Neuronal stem cell (in vitro differentiated cells): ENCODE measurements at places on chromosomes 1 and 21.

- no peak overlapping the region for H3K4me3 ChIP-seq
- H3K27ac ChIP-seq = peak overlapping the region; percentile 72
- H3K36me3 ChIP-seq = no peaks in the 10 kb centered on the region
- DNase-seq = peak; percentile 65
Measured at GRCh38 chr1:91736715-91737615, 149.0 kb downstream of the TGFBR3 start.

DNA sequence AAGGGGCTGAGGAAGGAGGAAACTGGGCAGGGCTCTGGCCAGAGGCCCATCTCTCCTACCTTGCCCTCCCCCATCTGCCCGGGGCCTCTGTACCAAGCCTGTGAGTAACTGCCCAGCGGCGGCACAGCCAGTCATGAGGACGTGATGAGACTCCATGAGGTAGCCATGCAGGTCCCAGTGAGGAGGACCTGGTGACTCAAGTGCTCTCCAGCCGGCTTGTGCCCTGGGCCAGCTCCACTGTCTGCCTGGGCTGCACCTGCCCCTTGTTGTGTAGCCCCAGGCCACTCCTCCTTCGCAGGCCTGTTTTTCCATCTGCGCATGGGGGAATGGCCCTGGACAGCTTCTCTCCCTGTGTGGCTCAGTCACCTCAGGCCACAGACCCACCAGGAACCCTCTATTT lies 42.0 kb upstream of the PADI1 start:
- no peaks in the 10 kb centered on the region for H3K4me1 ChIP-seq
- H3K27ac ChIP-seq = no peak overlapping the region
- H3K36me3 ChIP-seq = no peaks in the 10 kb centered on the region
- H3K4me3 ChIP-seq = no peak overlapping the region

GRCh38 chr1:58933599-58933926 lies 149.7 kb upstream of the JUN start:
- no peaks in the 10 kb centered on the region for H3K4me1 ChIP-seq
- H3K36me3 ChIP-seq = no peaks in the 10 kb centered on the region
- H3K4me3 ChIP-seq = no peak overlapping the region
- H3K27me3 ChIP-seq = no peaks in the 10 kb centered on the region
- no peak for DNase-seq

DNA sequence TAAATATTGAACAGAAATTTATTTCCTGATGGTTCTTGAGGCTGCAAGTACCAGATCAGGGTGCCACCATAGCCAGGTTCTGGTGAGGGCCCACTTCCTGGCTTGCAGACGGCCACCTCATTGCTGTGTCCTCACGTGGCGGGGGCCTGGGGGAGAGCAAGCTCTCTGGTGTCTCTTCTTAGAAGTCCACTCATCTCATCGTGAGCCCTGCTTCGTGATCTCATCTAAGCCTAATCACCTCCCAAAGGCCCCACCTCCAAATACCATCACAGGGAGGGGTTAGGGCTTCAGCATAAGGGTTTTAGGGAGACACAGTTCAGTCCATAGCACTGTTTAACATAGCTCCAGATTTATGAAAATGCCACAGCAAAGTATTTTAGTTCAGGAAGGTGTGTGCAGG lies 119.7 kb downstream of the PRDM2 start:
- no peak for DNase-seq
- H3K4me3 ChIP-seq = no peak overlapping the region
- H3K4me1 ChIP-seq = no peaks in the 10 kb centered on the region
- no peaks in the 10 kb centered on the region for H3K36me3 ChIP-seq
- H3K27ac ChIP-seq = no peak overlapping the region
- H3K27me3 ChIP-seq = no peaks in the 10 kb centered on the region

- peak overlapping the region; percentile 62 for H3K27ac ChIP-seq
- DNase-seq = no peak
- no peaks in the 10 kb centered on the region for H3K27me3 ChIP-seq
- no peaks in the 10 kb centered on the region for H3K36me3 ChIP-seq
- H3K4me1 ChIP-seq = peaks cover 2% of the 10 kb centered on the region
Measured at GRCh38 chr1:171484760-171485374, 463 bp upstream of the PRRC2C start.

DNA sequence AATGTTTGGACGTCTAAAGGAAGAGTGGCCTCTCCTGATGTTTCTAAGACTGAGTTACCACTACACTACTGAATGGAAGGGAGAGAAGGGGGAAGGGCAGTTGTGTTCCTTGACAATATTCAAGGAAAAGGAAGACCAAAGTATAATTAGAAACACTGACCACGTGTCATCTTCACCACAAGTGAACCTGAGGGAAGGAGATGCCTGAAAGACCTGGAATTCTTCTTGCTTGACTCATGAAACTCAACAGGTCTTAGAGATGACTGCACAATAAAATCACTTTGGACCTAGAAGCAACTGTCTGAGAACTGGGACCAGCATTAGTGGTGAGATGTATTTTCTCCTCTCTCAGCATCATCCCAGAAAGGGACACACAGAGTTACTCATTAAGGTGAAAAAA lies 56.7 kb downstream of the PTPN14 start:
- no peaks in the 10 kb centered on the region for H3K27me3 ChIP-seq
- H3K4me1 ChIP-seq = peaks cover 2% of the 10 kb centered on the region
- no peak overlapping the region for H3K4me3 ChIP-seq

DNA sequence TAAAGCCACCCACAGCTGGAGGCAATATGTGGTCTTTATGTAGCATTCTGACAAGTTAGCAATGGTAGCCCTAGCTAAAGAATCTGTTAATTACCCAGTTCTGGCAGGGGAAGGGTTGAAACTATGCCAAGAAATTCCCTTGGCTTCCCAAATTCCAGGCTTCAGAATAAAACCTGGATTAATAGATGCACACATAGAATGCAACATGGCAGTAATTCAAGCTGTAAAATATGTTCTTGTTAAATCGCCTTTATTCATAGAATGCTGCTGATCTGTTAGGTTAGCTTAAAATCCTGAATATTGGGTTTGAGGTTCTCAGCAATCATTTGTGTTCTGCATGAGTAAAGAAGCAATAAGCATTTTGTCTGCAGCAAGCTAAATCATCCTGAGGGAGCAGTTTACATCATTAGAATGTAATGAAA lies 80.1 kb downstream of the ZNF326 start:
- H3K27ac ChIP-seq = no peak overlapping the region
- no peak for DNase-seq
- H3K27me3 ChIP-seq = no peaks in the 10 kb centered on the region
- no peak overlapping the region for H3K4me3 ChIP-seq
- H3K36me3 ChIP-seq = no peaks in the 10 kb centered on the region

DNA sequence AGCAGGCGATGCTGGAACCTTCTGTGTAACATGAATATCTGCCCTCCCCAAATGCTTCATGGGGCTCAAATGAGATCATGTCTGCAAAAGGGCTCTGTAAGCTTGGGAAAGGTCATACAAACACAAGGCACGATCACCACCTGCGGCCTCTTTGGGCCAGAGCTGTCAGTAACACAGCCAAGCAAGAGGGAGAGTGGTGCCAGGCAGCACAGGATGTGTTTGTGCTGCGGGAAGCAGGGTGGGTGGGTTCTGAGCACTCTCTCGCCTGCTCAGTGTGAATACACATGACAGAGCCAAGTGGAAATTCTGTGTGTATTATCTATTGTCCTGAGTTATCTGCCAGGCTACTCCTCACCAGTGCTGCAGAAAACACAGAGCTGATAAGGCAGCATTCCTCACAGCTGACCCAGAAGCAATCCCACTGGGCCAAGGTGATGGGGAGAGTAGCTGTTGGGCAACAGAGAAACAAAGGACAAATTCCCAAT lies 101.2 kb downstream of the LAMC2 start:
- H3K36me3 ChIP-seq = no peaks in the 10 kb centered on the region
- no peaks in the 10 kb centered on the region for H3K27me3 ChIP-seq
- no peak overlapping the region for H3K27ac ChIP-seq
- H3K4me3 ChIP-seq = no peak overlapping the region

DNA sequence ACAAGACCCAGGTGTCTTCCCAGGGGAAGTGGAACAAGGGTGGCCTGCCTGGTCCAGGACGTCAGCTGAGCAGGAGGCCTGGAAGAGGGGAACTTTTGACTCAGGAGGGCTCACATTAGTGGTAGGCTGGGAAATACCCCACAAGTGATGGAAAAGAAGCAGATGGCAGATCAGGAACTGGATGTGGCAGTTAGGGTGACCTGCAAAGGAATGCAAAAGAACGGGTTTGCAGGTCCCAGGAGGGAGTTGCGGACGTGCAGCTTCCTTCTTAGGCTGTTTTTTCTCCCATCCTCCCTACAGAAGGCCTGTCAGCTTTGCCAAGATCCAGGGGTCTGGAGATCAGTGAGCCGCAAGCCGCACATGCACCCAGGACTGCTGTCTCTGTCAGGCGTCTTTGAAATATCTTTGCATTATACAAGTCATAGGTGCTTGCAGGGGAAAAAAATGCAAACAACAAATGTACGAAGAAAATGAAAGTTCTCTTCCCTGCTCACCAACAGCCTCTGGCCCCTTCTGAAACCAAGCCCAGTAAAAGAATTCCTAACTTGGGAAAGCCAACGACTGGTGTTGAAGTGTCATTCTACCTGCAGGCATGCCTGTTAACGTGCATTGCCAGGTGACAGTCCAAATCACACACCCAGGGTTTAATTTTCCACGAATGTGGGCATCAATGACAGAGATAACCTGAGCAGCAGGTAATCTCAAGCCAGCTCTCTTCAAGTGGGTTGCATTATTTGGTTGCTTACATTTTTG lies 34.4 kb downstream of the NENF start:
- peaks cover 2% of the 10 kb centered on the region for H3K4me1 ChIP-seq
- no peak overlapping the region for H3K27ac ChIP-seq
- no peak for DNase-seq
- no peaks in the 10 kb centered on the region for H3K27me3 ChIP-seq
- H3K36me3 ChIP-seq = no peaks in the 10 kb centered on the region
- no peak overlapping the region for H3K4me3 ChIP-seq

DNA sequence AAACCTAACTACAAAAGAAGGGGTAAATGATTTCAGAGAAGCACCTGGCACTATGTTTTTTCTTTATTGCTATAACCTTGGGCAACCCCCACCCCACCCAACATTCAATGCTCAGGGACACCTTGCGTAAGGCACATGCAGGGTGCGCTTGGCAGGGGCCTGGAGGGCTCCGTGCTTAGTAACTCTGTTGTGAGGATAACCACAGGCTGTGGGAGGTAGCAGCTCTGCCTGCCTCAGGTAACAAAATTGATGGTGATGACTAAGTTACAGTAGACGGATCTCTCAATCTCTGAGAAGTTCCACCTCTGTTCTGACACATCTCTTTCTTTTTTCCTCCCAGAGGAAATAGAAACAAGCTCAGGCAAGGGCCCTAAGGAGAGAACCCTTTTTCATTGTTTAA lies 8.7 kb upstream of the CCN1 start:
- no peak for DNase-seq
- H3K4me3 ChIP-seq = no peak overlapping the region
- no peak overlapping the region for H3K27ac ChIP-seq
- H3K4me1 ChIP-seq = peaks cover 3% of the 10 kb centered on the region
- H3K27me3 ChIP-seq = no peaks in the 10 kb centered on the region
- H3K36me3 ChIP-seq = no peaks in the 10 kb centered on the region

- no peak for DNase-seq
- no peaks in the 10 kb centered on the region for H3K27me3 ChIP-seq
- H3K36me3 ChIP-seq = no peaks in the 10 kb centered on the region
- no peak overlapping the region for H3K27ac ChIP-seq
- no peak overlapping the region for H3K4me3 ChIP-seq
Measured at GRCh38 chr1:74681449-74681848, 7.9 kb upstream of the ERICH3 start.

GRCh38 chr1:110928191-110928590 lies 35.5 kb downstream of the LRIF1 start:
- no peak overlapping the region for H3K27ac ChIP-seq
- no peaks in the 10 kb centered on the region for H3K36me3 ChIP-seq
- no peak for DNase-seq
- no peak overlapping the region for H3K4me3 ChIP-seq
- no peaks in the 10 kb centered on the region for H3K27me3 ChIP-seq

GRCh38 chr1:84585803-84586202 lies 11.6 kb upstream of the CTBS start:
- no peaks in the 10 kb centered on the region for H3K36me3 ChIP-seq
- no peak overlapping the region for H3K27ac ChIP-seq
- H3K4me1 ChIP-seq = no peaks in the 10 kb centered on the region
- no peak for DNase-seq
- H3K4me3 ChIP-seq = no peak overlapping the region

- H3K4me1 ChIP-seq = no peaks in the 10 kb centered on the region
- no peak overlapping the region for H3K27ac ChIP-seq
- no peak for DNase-seq
- H3K27me3 ChIP-seq = no peaks in the 10 kb centered on the region
Measured at GRCh38 chr1:193030280-193030679, 28.9 kb downstream of the UCHL5 start.

- no peaks in the 10 kb centered on the region for H3K36me3 ChIP-seq
- no peaks in the 10 kb centered on the region for H3K27me3 ChIP-seq
- H3K4me1 ChIP-seq = peaks cover 2% of the 10 kb centered on the region
- no peak overlapping the region for H3K27ac ChIP-seq
Measured at GRCh38 chr1:196405839-196406238, 202.4 kb downstream of the KCNT2 start.

GRCh38 chr21:30620080-30620479 lies 347 bp upstream of the KRTAP20-4 start:
- no peaks in the 10 kb centered on the region for H3K36me3 ChIP-seq
- no peak overlapping the region for H3K4me3 ChIP-seq
- no peaks in the 10 kb centered on the region for H3K27me3 ChIP-seq
- no peak overlapping the region for H3K27ac ChIP-seq
- H3K4me1 ChIP-seq = no peaks in the 10 kb centered on the region

DNA sequence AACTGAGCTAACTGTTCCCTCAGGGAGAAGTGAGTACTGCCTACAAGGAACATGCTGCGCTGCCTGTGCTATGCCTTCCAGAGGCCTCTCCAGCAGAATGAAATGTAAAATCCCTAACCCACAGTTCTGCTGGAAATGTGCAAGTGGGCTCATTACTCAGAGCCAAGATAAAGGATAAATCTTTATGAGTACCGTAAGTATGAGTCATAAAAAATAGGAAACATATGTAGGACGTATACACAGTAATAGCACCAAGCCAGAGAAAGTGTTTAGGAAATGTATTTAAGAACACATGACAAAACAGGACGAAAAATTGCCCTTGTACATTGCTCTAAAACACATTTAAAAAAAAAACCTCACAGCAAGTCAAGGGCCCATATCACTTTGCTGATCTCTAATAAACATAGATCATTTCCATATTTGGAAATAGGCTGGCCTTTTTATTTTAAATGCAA lies 104.6 kb downstream of the TGFBR3 start:
- no peak overlapping the region for H3K27ac ChIP-seq
- H3K27me3 ChIP-seq = no peaks in the 10 kb centered on the region
- DNase-seq = no peak

- H3K27me3 ChIP-seq = no peaks in the 10 kb centered on the region
- H3K4me3 ChIP-seq = no peak overlapping the region
- H3K4me1 ChIP-seq = peaks cover under 1% of the 10 kb centered on the region
- H3K27ac ChIP-seq = no peak overlapping the region
Measured at GRCh38 chr1:200660719-200661118, 9.0 kb downstream of the DDX59 start.

DNA sequence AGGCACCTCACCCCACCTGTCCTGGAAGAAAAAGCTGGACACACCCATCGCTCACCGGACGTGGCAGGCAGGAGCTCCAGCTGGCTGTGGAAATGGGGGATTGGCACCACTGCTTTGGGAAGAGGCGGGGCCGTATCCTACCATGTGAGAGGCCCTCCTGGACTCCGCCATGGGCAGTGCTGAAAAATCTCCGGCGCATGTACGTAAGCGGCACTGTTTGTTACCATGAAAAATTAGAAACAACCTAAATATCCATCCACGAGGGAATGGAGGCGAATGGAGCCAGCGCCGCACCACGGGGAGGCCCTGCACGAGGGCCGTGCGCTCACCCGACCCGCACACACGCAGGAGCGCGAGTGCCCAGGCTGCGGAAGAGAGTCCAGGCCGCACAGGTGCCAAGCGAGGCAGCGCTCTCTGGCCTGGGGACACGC lies 3.1 kb downstream of the KRTAP10-8 start:
- no peak overlapping the region for H3K27ac ChIP-seq
- no peak for DNase-seq
- H3K27me3 ChIP-seq = no peaks in the 10 kb centered on the region
- no peaks in the 10 kb centered on the region for H3K4me1 ChIP-seq
- no peak overlapping the region for H3K4me3 ChIP-seq
